ENCODE measurements at places on chromosomes 2 and 18. TPM values are rescaled to one million over a fixed set of nuclear protein-coding genes. Genes with fewer than 3 reads are reported as not detected.

DNA sequence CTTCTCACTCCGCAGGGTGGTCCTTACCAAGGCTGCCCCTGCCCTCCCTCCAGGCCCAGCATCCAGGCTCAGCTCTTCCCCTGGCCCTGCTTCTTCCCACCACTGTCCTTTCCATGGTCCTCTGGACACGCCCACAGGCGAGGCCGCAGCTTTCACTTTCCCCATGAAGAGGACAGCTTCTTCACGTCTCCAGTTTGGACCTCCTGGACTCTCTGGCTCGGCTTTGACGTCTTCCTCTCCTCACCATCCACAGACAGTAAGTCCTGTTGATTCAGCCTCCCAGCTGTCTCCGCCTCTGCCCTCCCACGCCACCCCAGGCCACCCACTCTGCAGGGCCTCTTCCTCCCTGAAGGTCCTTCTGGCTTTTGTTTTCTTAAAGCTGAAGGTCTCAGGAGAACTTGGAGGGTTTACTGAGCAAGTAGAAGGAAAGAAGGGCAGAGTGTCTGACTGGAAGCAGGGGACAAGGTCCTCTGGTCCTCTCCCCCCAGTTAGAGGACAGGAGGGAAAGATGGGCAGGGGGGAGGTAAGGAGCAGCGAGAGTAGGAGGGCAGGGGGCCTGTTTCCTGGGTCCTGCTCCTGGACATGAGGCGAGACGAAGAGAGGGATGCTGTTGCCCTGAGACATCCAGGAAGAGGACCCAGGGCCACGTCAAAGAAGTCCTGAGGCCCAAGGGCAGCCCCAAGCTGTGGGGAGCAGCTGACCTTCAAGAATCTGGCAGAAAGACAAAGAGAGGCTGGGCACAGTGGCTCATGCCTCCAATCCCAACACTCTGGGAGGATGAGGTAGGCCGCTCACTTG, 24.7 kb upstream of the NMUR1 start:
- peaks cover 12% of the 10 kb centered on the region for H3K4me1 ChIP-seq
- H3K36me3 ChIP-seq, result peaks cover 12% of the 10 kb centered on the region
- H3K27me3 ChIP-seq, result peaks cover 11% of the 10 kb centered on the region
- H3K27ac ChIP-seq, result peak overlapping the region; percentile 67

DNA sequence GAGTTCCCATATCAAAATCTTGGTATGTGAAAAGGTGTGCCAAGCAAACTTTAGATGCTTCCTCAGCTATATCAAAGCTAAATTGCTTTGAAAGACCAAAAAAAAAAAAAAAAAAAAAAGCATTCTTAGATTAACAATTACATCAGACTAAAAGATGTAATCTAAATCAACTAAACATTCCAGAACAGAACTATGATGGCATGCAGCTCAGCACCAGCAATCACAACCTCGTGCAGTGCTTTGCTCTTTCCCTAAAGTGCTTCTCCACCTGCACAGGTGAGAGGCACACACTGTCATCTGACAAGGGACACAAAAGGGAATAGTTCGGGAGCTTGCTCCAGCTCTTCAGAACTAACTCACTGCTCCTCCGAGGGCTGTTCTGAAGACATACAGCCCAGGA, 37.5 kb downstream of the ADAM17 start:
- DNase-seq, result no peak
- H3K27me3 ChIP-seq, result no peaks in the 10 kb centered on the region
- H3K36me3 ChIP-seq, result peaks cover 29% of the 10 kb centered on the region
- no peak overlapping the region for H3K4me3 ChIP-seq
- H3K27ac ChIP-seq, result no peak overlapping the region
- H3K4me1 ChIP-seq, result peaks cover 7% of the 10 kb centered on the region

- peaks cover 3% of the 10 kb centered on the region for H3K27me3 ChIP-seq
- peak within 1 kb of the TSS; percentile 90 for H3K4me3 ChIP-seq
- H3K27ac ChIP-seq, result peak within 1 kb of the TSS; percentile 82
- H3K36me3 ChIP-seq, result no peaks in the 10 kb centered on the region
- peaks cover 44% of the 10 kb centered on the region for H3K4me1 ChIP-seq
Observed at GRCh38 chr2:199457147-199458008, at the start of gene SATB2. SATB2 (minus strand) TSS chr2:199457939; CDS start chr2:199456037, 1,902 bp downstream.

GRCh38 chr2:154247503-154247902, 375.8 kb downstream of the GALNT13 start:
- no peaks in the 10 kb centered on the region for H3K36me3 ChIP-seq
- no peaks in the 10 kb centered on the region for H3K4me1 ChIP-seq
- H3K4me3 ChIP-seq, result no peak overlapping the region
- DNase-seq, result no peak

Gene COLEC11
- not detected for total RNA-seq

Gene FAM237A
- not detected for total RNA-seq

Measured in HFFc6 (cell line).